ENCODE measurements at places on chromosomes 2 and 18.

DNA sequence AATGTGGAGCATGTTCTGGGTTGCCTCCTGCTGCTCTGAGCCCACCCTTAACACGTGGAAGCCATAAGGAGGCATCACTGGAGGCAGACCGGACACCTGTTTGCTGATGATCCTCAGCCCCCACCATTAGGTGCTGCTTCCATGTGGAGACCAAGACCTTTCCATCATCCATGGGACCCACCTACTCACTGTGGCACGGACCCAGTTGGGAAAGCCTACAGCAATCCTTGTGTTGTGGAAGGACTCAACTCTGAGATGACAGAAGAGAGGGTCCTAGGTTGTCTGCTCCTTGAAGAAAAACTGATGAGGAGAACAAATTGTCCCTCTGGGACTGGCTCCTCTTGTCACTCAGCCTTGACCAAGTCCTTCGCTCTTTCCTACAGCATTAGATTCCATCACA lies 86.5 kb upstream of the RAB12 start:
- no peak for DNase-seq

DNA sequence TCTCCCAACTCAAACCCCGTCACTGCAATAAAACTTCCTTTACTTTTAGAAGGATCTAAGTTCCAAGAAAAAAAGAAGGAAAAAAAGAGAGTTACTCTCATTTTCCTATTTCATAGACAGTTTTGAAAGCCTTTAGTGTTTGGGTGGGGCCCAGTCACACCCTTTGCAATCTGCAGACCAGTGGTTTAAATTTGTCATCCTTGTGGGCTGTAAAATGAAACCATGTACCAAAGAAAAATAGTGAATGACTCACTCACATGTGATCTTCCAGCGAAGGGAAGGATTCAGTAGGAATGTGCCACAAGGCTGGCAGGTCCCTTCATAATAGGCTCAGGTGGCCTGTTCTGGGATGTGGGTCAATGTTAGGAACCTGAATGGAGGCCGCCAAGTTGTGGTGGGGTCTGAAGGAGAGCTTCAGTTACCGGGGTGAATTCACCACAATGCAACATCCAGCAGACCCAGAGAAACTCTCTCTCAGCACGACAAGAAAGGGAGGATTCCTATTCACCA lies 28.3 kb downstream of the ANXA4 start:
- no peak for DNase-seq

- DNase-seq = no peak
Observed at GRCh38 chr2:235868645-235869044, 299.5 kb downstream of the GBX2 start.

DNA sequence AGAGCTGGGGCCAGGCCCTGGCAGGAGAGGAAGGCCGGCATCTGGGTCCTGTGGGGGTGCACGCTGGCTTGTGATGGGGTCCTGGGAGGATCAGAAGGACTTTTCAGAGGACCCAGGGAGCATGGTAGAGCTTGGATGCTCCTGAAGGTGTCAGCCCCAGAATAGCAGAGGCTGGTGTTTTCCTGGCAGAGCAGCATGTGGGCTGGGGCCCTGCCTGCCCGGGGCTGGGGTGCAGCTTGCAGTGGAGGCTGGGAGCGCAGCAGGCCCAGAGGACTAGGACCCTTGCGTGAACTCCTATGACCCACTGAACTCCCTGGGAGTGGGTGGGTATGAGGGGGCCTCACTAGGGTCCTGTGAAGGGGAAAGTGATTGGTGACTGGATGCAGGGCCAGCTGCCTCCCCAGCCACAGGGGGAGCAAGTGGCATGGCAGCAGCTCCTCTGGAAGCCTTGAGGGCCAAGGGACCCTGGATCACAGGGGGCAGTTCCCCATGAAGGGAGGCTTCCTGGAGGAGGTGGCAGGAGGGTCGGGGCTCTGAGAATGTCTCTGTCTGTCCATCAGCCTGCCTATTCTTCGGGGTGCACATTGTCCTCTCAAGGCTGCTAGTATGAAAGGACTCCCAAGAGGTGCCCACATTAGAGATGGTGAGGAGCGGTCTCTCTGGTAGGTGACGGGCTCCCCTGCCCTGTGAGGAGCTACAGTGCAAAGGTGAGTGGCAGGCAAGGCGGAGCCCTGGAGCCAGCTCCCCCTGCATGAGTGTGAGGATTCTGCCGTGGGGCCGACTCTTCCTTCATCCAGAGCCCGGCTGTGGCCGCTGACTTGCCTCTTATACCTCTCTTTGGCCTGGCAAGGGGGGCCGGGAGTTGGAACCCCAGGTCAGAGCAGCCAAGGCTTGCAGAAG lies 249.0 kb downstream of the DYSF start:
- DNase-seq = no peak

GRCh38 chr2:101281482-101281881 lies 27.0 kb downstream of the RNF149 start:
- DNase-seq = no peak

DNA sequence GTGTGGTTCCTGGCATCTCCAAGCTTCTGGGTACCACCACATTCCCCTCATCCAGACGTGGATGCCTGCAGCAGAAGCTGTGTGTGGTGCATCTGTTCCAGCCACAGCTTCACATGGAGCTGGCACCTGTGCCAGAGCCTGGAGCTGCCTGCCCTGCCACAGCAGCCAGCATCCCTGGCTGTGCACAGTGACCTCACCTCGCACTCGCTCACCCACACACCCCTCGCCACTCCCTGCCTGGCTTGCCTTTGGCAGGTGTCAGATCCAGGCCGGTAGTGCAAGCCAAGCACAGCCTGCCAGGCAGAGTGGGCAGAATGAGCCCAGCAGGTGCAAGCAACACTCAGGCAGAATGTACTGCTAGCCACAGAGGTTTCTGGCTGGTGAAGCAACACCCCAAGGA lies 59.9 kb upstream of the DYNC1I2 start:
- no peak for DNase-seq
